ENCODE measurements at places on chromosomes 2 and 18.

DNA sequence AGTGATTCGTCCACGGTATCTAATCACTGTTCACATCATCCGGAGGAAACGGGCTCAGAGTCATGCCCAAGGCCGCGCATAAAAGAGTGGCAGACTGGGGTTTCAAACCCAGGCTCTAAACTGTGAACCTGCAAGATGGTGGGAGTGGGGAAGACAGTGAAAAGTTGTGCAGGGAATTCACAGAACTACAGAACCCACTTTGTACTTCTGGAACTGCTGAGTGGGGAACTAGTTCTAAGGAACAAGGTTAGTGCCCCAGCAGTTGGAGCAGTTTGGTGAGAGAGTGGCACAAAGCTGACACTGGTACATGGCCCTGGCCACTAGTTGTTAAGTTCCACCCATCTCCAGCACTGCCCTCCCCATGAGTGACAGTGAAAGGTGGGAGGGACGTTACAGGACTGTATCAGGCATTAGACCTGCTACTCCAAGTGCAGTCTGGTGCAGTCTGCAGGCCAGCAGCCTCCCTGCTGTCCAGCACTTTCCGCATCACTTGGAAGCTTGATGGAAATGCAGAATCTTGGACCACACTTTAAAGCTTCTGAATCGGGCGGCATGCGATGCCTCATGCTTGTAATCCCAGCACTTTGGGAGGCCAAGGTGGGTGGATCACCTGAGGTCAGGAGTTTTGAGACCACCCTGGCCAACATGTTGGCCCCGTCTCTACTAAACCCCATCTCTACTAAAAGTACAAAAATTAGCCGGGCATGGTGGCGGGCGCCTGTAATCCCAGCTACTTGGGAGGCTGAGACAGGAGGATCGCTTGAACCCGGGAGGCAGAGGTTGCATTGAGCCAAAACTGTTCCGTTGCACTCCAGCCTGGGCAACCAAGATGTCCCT lies 47.3 kb downstream of the C2orf42 start:
- peak; percentile 42 for DNase-seq

- no peak for DNase-seq
Observed at GRCh38 chr2:60320724-60321123, 232.7 kb downstream of the BCL11A start.

DNA sequence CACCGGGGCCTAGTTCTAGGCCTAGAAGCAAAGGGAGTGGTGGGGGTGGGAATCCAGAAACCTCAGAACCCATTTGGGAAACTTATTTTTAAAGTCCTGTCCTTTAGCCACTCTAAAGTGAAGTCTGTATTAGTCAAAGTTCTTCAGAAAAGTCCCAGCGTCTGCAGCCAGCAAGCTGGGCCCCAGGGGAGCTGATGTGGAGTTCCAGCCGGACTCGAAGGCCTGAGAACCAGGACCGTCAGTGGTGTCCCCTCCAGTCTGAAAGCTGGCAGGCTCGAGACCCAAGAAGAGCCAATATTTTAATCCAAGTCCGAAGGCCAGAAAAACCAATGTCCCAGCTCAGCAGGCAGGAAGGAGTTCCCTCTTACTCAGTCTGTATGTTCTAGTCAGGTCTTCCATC lies 32.4 kb downstream of the ID2 start:
- DNase-seq: no peak

GRCh38 chr18:70431203-70431624 lies 142.4 kb downstream of the SOCS6 start:
- no peak for DNase-seq

- no peak for DNase-seq
Observed at GRCh38 chr2:233011702-233012131, 1.3 kb downstream of the NGEF start.

DNA sequence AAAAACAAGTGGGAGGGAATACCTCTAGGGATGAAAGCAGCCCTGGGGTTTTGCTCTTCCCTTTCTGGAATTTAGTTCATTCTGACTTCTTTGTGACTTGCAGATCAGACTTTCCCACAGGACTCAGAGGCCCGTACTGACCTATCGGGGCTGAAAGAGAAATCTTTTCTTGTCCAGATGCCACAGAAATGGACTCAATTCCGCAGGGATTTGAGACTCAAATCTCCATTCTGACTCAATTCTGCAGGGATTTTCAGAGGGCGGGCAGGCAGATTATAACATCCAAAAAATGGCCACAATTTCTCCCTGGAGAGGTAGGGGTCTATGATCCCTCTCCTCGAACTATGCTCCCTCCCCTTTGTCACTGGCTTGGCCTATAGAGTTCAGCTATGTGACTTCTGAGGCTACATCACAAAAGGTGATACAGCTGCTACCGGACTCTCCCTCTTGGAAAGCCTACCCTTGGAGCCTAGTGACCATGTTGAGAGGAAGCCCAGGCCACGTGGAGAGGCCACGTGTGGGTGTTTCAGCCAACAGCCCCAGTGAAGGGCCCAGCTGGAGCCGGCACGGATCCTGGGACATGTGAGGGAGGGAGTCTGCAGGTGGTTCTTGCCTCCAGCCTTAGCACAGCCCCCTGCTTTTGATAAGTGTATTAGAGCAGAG lies 4.8 kb upstream of the EFHD1 start:
- DNase-seq: no peak

- DNase-seq: no peak
Observed at GRCh38 chr2:221312634-221313033, 259.5 kb downstream of the EPHA4 start.

- no peak for DNase-seq
Observed at GRCh38 chr18:38007026-38007425, 441.4 kb upstream of the CELF4 start.

DNA sequence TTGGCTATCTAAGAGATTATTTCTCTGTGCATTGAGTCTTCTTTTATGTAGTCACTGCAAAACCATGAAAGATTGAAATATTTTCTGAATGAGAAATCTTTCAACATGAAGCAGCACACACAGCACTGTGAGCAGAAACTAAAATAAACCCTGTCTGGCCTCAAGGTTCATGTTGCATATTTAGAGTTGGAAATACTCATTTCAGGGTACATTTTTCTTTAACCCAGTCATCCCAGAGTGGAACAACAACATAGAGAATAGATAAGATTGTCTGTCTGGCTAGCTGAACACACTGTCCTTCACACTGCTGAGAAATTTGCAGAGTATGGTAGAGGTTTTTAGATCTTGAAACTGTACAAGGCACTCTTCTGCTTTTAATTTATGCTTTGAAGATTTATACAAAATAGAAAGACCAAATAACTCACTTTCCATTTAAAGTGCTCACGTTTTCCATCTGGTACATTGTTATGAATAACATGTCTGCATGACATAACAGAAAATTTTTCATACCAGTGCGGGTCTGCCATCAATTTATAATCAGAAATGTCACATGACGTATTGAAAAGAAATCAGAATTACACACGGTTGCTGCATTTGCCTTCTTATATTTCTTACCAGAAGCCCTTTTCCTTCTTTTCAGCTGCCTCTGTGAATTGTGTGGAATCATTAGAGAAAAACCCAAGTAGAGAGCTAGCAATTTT lies 25.0 kb upstream of the FN1 start:
- no peak for DNase-seq

DNA sequence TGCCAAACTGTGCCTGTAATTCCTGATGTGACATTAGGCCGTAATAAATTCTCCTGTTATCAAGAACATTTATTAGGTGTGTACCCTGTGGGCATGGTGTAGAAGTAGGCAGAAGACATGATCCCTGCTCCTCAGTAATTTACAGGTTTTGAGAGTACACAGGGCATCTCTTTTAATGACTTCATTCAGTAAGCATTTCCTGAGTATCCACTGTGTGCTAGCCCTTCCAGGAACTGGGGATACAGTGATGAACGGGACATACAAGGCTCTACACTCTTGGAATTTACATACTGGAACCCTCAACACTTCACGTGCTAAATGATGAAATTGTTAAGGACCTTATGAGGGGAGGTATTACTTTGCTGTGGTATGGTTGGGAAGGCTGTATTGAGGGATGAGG lies 30.2 kb downstream of the DIS3L2 start:
- DNase-seq: no peak

GRCh38 chr18:68843473-68844089 lies 45.7 kb downstream of the CCDC102B start:
- DNase-seq: no peak

DNA sequence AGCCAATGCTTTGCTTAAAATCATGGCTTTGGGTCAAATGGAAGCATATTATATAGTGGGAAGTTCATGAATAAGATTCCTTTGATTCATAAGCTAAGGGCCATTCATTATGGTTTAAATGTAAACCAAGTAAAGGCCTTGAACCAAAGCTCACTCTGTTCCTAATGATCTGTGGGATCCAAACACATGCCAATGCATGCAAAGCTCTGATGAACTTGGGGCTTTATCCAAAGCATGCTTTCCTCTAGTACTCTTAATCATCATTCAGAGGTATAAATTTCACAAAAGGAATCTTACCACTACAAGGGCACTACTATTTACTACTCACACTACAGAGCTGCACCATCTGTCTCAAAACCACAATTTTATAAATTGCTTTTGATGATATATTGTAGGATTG lies 102.8 kb upstream of the RBMS1 start:
- no peak for DNase-seq

Data from activated naive CD4-positive, alpha-beta T cell treated with anti-CD3 and anti-CD28 coated beads, Interleukin-2, amount 50 U/mL, for 16 hours (primary cell).